Hematopoietic multipotent progenitor cell treated with erythropoietin and hydrocortisone succinate and interleukin-3 and kit ligand, for 4 days (in vitro differentiated cells): ENCODE measurements at places on chromosomes 5 and 9.

DNA sequence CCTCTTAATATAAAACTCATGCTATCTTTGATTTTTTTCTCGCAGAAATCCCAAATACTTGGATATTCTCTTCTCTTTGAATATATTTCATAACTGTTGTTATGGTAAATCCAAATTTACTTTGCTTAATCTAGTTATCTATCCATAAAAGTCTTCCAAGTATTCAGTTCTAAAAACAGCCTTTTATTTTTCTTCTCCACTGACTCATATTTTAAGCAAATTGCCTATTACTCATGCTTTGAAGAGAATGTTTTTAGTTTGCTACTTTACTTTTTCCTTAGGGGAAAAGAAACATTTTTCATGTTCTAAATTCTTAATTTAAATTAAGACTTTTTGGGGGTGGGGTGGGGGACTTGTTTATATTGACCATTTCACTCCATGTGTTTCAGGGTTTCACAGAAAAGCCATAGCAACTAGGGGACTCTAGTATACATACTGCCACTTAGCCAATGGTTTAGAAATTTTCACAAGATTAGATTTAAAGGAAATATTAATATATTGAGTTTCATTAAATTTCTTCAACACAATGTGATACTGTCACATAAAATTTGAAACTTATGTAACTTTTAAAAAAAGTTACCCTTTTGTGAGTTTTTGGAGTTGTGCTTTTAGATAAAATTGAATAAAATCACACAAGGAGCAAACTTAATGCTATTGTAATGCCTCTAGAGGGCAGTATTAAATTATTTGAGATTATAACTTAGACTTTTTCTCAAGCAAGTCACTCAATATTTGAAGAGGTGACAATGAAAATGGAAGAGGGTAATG is 545.8 kb upstream of the ARRDC3 start:
- DNase-seq = peak; percentile 61

DNA sequence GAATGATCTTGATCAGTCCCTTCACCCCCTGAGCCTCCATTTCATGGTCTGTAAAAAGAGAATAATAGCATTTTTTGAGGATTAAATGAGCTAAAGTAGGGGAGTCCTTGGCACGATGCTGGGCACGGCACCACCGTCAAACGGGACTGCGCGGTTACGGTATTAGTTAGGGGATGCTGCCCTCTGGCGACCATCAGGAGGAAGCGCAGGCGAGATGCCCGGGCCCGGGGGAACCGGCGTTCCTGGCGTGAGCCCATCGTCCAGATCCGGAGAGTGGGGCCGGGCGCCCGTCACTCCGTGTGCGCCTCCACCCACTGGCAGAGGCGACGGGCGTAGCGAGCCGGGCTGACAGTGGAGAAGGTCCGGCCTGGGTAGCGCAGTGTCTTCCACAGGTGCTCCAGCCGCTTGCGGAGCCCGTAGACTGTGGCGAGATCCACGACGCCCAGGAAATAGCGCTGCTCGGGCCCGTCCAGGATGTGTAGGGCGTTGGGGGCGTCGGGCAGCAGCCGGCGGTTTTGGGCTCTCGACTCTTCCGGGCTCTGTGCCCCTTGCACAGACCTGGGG is 4.8 kb upstream of the ST6GALNAC4 start:
- peak; percentile 77 for DNase-seq

DNA sequence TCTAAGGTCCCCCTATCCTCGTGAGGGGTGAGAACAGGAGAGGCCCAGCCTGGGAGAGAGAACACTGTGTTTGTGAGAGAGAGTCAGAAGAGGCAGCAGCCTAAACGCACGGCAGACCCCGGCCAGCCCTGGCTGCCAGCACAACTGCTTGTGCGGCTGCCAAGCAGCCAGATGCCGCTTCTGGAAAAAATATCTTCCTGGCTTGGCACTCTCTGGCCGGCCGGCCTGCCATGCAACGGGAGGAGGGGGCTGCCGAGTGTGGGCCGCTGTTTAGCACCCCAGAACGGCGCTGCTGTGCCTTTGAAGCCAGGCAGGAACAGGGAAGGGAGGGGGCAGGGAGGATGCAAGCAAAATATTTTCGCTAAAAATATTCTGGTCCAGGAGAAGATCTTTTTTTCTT is 105.0 kb downstream of the FGF18 start:
- no peak for DNase-seq

GRCh38 chr5:6961837-6962635 is 248.8 kb downstream of the TENT4A start:
- DNase-seq = no peak

- no peak for DNase-seq
Observed at GRCh38 chr9:126527109-126527825, 86.5 kb upstream of the LMX1B start.

- no peak for DNase-seq
Observed at GRCh38 chr5:170439223-170439943, 50.2 kb upstream of the KCNMB1 start.

- no peak for DNase-seq
Observed at GRCh38 chr5:90134892-90135291, 274.7 kb downstream of the CETN3 start.

DNA sequence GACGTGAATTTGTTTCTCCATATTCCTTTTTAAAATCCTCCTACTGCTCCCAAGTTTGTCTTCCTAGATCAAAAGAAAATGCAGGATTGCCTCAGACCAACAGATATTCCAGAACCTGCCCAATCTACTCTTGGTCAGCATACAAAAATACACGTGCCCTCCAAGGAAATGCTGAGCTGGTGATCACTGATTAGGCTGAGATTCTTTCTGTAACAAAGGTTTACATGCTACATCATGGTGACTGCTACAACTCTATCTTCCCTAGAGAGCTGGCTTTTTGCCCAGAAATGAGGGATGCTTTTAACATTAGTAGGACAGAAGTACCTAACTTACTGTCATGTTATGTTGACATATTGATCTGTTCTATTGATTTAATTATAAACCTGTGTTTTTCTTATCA is 35.5 kb downstream of the OR2Y1 start:
- DNase-seq = peak; percentile 36

DNA sequence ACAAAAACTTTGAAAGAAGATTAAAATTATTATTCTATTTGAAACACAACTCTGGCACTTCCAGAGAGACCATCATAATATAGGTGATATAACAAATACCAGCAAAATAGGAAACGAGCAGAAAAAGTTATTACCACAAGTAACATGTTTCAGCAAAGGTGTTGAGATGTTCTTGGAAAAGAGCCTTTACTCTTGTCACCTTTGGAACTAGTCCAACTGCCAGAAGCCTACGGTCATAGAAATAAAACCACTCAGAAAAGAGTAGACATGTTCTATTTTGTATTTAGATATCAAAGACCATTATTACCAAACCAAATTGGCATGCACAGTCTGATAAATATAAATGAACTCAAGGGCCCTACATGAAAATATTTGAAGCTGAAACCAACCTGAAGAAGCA is 145.0 kb upstream of the DMAC1 start:
- no peak for DNase-seq

DNA sequence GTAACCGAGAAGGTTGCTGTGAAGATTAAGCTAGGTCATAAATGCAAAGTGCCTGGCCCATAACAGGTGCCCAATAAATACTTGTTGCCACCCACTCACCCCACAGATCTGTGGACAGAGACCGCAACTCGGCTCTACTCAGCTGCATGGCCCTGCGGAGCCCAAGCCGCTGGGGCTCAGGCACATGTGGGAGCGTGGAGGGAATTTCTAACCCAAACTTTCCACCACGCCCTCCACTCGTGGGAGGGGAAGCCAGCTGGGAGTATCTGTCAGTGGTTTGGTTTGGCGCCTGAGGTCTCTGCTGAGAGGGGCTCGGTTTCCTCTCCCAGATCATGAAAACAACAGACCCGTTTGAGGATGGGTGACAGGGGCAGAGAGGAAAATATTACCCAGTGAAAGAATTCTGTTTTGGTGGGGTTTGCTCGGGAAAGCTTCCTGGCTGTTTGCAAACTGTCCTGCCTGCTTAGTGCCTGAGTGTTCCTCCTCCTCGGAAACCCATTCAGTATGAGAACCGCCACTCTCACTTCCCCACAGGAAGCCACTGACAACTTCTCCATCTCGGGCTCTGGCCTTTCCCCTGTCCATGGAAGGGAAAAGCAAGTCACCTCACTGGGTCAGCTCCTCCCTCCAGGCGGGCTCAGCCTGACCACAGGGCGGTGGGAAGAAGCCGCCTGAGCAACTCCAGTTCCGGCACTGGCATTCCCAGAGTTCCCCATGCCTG is 60.1 kb downstream of the RGS3 start:
- DNase-seq = peak; percentile 41
